Activated CD8-positive, alpha-beta memory T cell treated with anti-CD3 and anti-CD28 coated beads for 1 hour (primary cell): ENCODE measurements at places on chromosomes 3 and 15.

GRCh38 chr3:24763393-24763792, 268.7 kb upstream of the THRB start:
- no peak for DNase-seq

- no peak for DNase-seq
Observed at GRCh38 chr15:62920682-62921502, 121.7 kb upstream of the TPM1 start.

DNA sequence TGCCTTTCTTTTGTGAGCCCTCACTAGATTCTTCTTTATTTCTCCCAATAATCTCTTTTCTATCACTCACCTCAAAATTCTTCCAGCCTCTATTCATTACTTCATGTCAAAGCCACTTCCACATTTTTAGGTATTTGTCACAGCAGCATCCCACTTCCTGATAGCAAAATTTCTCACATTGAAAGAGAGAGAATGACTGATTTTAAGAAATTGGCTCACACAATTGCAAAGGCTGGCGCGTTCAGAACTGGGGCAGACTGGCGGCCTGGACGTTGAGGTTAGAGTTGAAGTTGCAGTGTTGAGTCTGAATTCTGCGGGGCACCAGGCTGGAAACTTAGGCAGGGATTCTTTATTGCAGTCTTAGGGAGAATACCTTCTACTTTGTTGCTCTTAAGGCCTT, 117.9 kb downstream of the LRRC28 start:
- DNase-seq: no peak

GRCh38 chr3:27758083-27758482, 36.0 kb upstream of the EOMES start:
- DNase-seq: no peak

DNA sequence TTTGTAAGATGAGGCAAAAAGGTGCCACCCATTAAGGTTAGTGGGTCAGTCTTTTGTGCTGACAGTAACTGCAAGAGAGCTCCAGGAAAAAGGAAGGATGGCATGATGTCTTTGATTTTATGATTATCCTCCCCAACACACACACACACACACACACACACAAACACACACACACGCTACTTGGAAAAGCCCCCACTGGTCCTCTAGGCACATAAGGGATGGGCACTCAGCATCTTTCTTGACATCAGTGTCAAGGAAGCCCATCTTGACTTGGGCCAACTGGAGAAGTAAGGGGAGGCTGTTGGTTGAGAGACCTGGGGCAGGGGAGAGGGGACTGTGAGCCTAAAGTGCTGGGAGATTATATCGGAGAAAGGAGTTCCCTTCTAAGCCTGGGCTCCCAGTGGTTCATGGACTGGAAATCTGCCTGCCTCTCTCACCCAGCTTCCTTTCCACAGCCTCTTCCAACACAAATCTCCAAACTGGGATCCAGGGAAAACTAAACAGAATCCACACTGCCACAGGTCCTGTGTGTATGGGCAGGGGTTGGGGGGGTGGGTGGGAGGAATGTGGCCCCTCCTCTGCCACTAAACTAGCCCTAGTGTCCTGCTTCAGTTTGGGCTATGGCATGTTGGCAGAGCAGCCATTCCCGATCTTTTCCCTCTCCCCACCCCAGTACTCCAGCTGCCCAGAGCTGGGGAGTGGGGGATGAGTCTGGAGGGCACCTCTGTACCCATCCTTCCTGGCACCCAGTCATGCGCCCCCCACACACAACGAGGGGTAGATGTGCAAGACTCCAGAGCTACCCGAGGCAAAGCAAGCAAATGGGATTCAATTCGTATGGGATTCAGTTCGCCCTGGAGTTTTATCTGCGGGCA, 1.6 kb downstream of the AMOTL2 start:
- no peak for DNase-seq

DNA sequence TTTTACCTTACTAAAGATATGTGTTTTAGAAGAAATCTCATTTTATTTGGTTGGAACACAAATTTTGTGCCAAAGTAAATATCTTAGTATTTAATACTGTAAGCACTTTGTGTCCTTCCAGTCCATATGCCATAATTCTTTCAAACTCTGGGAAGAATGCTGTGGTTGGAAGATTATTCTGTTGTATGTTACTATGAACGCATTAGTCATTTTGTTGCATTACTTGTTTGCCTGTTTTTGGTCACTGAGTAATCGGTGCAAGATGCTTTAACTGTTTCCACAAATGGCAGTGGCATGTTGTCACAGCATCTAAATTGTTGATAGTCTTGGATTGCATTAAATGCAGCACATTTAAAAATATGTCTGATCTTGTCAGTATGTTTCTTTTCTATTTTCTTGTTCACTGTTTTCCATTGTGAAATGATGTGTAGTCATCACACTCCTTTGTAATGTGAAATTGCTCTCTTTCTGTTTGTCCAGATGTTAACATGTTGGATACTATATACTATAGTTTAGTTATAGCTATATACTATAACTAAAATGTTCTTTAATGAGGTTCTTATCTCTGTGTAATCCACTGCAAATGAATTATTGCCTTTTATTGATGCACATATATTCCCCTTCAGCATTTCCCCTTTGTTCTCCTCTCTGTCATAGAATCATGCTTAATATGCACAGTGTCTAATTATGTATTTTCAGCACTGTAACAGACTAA, 89.9 kb upstream of the FLNB start:
- DNase-seq: no peak
